Stimulated activated CD8-positive, alpha-beta memory T cell treated with anti-CD3 and anti-CD28 coated beads, Interleukin-4, amount 100 ng/mL, for 48 hours (primary cell): ENCODE measurements at places on chromosomes 6 and 20.

GRCh38 chr6:54598787-54599313 is 247.7 kb upstream of the FAM83B start:
- no peak for DNase-seq

GRCh38 chr6:116445102-116445501 is 16.1 kb upstream of the CALHM6 start:
- no peak for DNase-seq

GRCh38 chr6:3848380-3848779 is 793 bp upstream of the FAM50B start:
- DNase-seq: no peak

DNA sequence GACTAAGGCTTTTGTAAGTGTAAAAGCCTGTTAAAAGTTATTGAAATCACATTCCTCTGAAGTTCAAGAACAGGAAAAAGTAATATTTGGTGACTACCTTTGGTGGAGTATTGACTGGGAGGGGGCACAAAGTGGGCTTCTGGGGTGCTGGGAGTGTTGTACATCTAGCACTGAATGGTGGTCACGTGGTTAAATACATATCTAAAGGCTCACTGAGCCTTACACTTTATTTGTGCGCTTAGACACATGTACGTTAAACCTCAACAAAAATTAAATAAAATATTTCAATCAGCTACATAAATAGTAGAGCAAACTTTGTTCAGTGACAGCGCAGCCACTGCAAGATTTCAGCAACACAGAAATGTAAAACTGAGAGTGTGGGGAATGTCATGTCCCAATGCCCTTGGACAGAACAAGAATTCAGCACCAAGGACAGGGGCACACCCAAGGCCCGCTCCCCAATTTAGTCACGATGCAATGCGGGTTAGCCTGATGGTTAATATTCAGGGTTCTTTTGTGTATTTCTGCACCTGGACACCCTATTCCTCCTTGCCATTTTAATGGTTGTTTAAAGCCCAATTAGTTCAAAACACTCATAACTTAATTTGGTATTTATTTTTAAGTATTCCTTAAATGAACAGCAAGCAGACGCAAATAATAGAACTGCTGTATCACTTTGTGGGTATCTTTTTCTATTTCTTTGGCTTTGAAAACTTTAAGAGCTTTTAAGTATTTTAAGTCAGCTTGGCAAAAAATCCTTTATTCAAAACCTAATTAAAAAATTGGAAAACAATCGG is 37.4 kb downstream of the ANGPT4 start:
- peak; percentile 48 for DNase-seq

DNA sequence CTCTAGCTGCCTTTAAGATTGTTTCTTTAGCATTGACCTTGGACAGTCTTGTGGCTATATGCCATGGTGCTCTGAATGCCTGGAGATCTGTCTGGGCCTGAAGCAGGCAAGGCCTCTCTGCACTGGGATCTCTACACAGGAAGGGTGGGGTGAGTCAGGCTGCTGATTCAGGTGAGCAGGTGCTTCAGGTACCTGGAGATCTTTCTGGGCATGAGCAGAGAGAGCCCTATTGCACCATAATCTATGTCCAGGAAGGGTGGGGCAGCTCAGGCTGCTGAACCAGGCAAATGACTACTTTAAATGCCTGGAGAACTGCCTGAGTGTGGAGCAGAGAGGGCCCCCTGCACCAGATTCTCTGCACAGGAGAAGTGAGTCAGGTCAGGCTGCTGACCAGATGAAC is 94.5 kb downstream of the TPBG start:
- no peak for DNase-seq

DNA sequence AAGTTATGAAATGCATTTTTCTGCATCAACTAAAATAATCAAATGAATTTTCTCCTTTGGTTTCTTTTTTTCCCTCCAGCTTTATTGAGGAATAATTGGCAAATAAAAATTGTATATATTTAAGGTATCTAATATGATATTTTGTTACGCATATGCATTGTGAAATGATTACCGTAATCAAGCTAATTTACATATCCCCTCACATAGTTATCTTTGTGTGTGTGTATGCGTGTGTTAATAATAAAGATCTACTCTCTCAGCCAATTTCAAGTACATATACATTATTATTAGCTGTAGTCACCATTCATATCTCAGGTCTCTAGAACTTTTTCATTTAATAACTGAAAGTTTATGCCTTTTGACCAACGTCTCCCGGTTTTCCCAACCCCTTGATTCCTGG is 61.1 kb downstream of the SYCP2L start:
- DNase-seq: no peak

GRCh38 chr20:18566892-18567738 is at the start of gene SMIM26:
Gene SMIM26, plus strand, starts transcription at chr20:18567432. Its CDS starts 47 bp downstream, at chr20:18567479.
- DNase-seq: peak; percentile 96

GRCh38 chr6:102812242-102812641 is 1418.7 kb downstream of the GRIK2 start:
- no peak for DNase-seq

DNA sequence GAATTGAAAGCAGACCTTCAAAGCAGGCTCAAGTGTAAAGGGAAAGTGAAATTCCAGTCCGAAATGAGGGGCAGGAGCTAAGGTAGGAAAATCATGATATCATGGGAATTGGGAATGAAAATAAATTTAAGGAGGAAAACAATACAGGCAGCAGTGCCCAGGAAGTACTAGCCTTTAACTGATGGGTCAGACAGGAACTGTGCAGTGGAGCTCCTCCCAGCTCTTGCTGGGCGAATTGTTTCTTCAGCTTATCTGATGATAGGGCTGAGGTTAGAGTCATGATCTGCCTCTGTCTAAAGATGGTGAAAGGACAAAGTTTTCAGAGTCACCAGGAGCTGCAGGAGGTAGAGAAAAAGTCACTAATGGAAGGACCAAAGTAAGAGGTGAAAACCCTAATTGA is 457.9 kb upstream of the PTCHD4 start:
- DNase-seq: no peak

GRCh38 chr20:6164421-6165341 is 41.9 kb upstream of the FERMT1 start:
- no peak for DNase-seq

- DNase-seq: no peak
Measured at GRCh38 chr20:56793916-56794315, 164.8 kb downstream of the TFAP2C start.

DNA sequence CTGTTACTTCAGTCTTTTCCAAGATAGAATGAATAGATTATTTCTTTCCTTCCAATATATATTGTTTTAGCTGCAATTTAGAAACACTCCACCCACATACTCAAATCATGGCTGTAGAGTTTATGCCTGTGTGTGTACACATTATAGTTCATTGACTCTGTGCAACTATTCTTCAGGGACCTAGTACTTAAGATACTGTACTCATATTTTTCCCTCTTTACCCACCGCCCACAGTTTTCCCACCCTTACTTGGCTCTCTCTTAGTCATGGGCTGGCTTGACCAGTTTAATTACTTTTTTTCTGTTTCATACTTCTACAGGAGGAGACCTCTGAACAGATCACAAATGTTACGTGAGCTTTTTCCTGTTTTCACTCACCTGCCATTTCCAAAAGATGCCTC is 30.4 kb downstream of the C6orf89 start:
- no peak for DNase-seq

- no peak for DNase-seq
Measured at GRCh38 chr20:47354464-47354713, 2.1 kb downstream of the ZMYND8 start.

DNA sequence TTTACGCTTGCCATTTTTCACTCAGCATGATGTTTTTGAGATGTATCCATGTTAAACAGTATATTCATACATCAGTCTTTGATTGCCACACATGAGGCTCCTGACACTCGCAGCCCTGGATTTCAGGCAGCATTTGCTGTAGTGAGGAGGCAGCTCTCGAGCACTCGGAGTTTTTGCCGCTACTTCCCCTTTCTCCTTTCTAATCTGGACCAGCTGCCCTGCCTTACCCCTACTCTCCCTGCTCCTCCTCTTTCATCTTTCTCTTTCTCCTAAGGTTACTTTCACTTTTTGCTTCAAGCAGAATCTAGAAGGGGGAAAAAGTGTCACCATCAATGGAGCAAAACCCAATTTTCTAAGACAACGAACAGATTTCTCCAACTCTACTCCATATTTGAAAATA is 5.9 kb upstream of the CST3 start:
- no peak for DNase-seq

DNA sequence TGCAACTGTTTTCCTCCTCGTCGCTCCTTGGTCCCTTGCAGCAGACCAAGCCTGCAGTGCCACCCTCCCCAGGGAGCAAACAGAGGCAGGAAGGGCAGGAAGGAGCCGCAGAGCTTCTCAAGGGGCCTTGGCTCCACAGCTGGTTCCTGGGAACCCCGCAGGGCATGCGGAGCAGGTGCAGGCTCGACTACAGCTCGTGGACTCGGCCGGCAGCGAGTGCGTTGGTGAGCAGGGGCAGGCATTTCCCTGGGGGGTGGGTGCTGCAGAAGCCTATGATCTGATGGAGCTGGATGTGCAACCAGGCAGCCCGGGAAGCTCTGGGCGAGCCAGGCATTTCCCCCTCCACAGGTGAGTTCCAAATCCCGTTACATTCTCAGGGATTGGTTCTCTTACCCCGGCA is 37.1 kb downstream of the FRMD1 start:
- no peak for DNase-seq

- no peak for DNase-seq
Measured at GRCh38 chr6:41232667-41233066, 4.5 kb downstream of the TREML4 start.

DNA sequence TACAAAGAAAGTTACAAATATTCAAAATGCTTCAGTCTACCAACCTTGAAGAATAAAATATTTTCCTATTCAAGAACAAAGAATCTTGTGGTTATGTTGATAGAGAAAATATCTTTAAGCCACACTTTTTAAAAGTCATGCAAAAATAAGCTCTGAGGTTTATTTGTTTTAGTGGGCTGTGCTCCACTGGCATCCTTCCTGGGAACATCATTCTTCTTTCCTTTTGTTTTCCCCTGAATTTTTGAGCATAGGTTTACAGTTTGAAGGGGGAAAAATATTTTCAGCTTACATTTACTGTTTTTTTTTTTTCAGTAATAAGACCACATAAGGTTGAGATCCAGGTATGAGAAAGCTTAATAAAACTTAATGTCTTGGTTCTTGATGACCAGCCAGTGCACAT is 72.0 kb upstream of the BACH2 start:
- no peak for DNase-seq

DNA sequence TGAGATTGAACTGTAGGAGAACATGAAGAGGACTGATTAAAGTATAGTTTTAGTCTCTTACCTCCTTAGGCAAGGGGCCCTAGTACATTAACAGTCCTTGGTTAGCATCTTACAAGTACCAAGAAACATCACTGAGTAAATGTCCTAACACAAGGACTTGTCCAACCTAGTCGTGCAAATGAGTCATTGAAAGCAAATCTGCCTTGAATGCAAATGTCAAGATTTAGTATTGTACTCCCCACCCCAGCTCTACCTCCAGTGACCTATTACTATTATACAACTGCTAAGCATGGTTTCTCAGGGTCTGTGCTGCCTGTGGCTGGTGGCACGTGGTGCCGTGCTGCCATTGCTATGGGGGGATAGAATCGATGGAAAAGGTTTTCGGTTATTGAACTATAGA is 138.4 kb downstream of the PLCB4 start:
- no peak for DNase-seq

GRCh38 chr6:24990236-24990845 is 54.6 kb upstream of the RIPOR2 start:
- no peak for DNase-seq

DNA sequence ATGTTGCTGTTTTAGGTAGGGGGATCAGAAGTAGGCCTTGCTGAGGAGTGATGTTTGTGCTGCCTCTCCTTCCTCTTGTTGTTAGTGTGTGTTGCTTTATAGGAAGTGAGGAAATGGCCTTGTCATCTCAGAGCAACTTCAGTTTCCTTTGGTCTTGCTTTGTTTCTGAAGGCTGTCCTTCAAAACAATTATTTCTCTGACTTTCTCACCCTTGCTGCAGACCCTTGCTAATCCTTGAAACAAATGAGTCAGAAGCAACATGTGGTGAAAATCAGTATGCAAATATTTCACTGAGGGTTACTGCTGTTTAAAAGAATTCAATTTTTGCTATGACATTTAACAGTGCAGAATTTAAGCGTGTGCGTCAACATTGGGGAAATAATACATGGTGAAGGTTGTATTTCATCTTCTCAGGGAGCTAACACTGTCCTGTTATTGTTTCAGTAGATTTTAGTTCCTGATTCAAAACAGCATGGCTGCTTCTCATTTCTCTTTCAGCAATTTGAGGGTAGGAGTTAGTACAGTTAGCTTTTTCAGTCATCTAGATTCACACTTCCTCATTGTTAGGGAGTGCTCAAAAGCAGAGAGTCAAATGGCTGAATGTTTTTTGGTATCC is 13.8 kb downstream of the RNF144B start:
- DNase-seq: no peak

DNA sequence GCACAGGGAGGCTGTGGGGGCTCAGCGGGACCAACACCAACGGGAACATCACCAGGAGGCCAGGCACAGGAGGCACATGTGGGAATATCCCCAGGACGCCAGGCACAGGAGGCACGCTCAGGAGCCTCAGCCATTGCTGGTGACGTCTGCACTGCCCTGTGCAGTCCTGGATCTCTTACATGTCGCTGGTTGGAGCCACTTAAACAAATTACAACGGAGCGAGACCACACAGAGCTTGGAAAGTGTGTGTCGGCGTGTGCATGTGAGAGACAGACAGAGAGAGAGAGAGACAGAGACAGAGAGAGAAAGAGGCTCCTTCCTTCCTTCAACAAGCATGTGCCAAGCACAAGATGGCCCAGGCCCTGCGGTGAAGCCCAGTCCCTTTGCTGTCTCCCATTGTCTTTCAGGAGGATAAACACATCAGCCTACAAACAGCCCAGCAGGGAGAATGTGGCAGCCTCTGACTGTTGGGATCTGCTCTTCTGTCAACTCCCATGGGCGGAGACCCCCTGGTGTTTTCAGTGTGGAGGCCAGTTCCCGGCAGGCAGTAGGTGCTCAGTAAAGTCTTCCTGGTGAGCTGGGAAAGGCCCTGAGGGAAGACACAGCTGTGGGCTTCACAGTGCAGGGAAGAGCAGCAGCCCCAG is 112.7 kb upstream of the THBS2 start:
- DNase-seq: no peak

- no peak for DNase-seq
Measured at GRCh38 chr20:57481281-57481711, 43.6 kb downstream of the CTCFL start.

DNA sequence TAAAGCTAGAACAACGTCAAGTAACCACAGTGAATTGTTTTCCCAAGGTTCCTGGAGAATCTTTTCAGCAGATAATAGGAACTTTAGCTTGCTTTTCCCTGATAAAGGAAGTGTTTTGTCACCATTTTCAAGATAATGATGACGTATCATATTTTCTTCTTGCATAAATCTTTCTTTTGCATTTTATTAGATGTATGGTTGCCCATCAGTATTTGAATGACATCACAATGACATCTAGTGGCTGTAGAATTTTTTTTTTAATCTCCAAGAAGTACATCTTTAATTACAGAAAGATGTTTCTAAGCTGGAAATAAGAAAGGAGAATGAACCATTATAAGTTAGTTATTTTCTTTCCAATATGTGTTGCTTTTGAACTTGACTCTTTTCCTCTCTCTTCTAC is 83.0 kb downstream of the CENPW start:
- DNase-seq: no peak
